Esophagus mucosa (tissue), 1 donor: ENCODE measurements at places on chromosomes 4 and X. TPM values are rescaled to one million over a fixed set of nuclear protein-coding genes. Genes with fewer than 3 reads are reported as not detected.

DNA sequence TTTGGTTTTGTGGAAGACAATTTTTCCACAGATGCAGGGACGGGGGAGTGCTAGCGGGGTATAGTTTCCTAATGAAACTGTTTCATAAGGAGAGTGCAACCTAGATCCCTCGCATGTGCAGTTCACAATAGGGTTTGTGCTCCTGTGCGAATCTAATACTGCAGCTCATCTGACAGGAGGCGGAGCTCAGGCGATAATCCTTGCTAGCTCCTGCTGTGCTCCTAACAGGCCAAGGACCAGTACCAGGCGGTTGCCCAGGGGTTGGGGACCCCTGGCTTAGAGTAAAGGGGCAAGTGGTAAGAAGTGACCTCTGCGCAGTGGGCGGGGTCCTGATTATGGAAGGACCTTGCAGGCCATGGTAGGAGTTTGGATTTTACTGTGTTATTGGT lies 3.8 kb downstream of the SCML1 start:
- ATAC-seq: no peak

GRCh38 chr4:6779667-6780565 lies 2.6 kb upstream of the KIAA0232 start:
- ATAC-seq: no peak

DNA sequence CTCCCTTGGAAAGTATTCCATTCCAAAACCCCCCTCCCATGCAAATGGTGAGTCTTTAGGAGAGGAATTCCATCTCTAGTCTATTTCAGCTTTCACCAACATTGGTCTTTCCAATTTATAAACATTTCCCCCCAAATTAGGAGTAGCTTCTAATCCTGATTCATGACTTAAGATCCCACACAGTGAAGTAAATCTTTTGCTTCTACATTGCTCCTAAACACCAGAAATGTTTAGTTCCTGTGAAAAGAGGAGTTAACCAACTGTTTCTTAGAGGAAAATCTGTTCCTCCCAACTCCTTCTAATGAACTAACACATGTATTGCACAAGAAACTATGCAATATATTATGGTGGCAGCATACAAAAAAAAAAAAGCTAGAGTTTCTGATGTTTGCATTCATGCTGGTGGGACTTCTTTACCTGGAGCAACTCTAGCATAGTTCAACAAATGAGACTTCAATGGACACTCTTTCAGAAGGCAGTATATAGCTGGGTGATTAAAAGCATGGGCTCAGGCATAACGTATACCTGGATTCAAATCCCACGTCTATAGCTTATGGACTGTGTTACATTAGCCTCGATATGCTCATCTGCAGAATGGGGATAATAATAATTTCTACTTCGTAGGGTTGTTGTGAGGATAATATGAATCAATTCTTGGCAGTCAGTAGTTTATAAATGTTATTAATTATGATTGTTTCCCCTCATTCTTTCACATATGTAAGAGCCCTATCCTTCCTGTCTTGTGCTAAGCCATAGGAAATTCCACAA lies 131.6 kb upstream of the TMEM164 start:
- no peak for ATAC-seq

GRCh38 chr4:34309383-34309906 lies 1934.9 kb downstream of the ARAP2 start:
- no peak for ATAC-seq

DNA sequence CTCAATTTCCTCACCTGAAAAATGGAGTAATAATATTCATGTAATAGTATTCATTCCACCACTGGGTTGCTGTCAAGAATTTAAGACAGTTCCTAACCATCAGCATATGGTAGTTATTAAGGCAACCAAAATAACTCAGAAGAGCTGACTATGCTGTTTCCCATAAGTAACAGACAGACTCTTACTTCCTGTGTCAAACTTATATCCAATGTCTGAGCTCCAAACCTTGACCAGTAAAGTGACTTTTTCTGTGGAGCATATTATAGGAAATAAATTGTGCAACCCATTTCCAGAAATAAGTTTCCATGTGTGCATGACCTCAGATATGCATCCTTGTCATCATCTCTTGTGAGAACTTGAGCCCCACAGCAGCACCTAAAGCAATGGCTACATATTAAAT lies 78.8 kb downstream of the HADH start:
- ATAC-seq: no peak

DNA sequence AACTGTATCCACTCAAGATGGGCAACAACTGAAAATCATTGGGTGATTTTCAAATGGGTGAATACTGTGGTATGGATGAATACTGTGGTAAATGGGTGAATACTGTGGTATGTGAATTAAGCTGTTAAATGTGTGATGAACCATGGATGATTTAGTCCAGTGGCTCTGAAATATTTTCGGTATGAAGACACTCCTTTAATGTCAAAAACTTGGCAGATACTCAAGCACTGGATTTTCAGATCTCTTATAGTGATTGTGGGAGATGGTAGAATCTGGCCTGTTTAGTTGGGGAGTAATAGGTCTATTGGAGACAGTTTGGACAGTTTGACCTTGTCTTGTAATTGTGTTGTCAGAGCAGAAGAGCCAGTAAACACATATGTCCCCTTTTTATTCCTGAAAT lies 45.7 kb downstream of the SSX7 start:
- no peak for ATAC-seq

DNA sequence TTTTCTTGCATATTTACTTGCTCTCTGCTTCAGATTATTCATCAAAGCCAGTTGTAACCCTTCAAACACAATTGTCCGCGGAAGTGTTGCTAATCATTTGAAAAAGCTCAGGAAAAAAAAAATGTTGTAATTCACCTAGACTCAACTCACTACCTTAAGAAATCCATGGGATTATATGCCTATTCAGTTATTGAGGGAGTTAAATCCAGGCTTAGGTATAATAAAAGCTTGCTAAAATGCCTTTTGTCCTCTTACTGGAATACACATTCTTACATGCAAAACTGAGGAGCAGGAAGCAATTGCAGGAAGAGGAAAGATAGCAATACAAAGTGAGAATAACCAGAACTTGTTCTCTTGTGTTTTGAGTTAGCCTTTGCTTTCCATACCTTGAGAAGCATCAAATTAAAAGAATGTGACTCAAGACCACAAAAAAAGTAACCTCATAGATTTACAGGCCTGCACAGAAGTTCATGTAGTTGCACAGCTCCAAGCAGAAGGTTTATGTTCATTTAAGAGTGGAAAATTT lies 91.4 kb upstream of the FAM241A start:
- peak; percentile 96 for ATAC-seq

The GLRB gene
- total RNA-seq: not detected

The SHISA3 gene
- total RNA-seq: not detected

The OTC gene
- total RNA-seq: not detected

DNA sequence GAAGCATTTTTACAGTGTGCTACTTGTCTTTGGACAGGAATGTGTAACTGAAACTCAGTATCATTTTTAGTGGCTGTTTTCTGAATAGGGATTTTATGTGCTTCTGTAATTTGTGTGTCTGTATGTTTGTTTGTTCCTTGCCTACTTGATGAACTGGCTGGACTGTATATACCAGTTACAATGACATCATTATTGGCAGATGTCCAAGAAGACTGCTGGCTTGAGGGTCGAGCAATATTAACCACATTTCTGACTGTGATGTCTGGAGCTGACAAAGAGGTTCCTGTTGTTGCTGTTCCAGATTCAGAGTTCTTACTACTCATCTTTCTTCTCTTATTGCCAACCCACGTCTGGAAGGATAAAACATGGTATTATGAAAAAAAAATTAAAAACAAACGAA lies 33.0 kb downstream of the HDX start:
- no peak for ATAC-seq

DNA sequence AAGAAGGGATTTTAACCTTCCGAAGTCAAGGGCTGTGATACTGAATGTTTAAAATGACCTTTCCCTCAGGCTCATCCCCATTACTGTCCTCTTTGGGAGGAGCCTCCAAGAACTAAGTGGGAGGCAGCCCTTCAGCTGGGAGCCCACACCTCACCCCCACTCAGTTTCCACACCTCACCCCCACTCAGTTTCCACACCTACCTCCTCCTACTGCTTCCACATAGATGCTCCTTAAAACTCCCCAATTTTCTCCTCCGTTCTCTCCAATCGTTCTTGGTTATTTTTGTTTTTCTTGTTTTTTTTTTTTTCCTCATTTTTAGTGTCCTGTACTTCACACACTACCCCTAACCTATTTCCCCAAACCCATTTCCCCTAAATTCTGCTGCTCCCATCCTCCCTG lies 31.6 kb upstream of the ANXA3 start:
- no peak for ATAC-seq

GRCh38 chr4:23930750-23931488 lies 41.1 kb upstream of the PPARGC1A start:
- peak; percentile 39 for ATAC-seq

- ATAC-seq: no peak
Measured at GRCh38 chr4:150061086-150061776, 17.0 kb upstream of the DCLK2 start.

- ATAC-seq: no peak
Measured at GRCh38 chr4:159497936-159498335, 395.1 kb downstream of the RAPGEF2 start.

The CXCL11 gene
- total RNA-seq: 0.24 TPM

The SAGE1 gene
- total RNA-seq: not detected

The GPC4 gene
- 2.7 TPM for total RNA-seq
